ENCODE measurements at places on chromosomes 12 and 14.

- DNase-seq, result no peak
Observed at GRCh38 chr12:24135158-24135850, 185.8 kb upstream of the SOX5 start.

DNA sequence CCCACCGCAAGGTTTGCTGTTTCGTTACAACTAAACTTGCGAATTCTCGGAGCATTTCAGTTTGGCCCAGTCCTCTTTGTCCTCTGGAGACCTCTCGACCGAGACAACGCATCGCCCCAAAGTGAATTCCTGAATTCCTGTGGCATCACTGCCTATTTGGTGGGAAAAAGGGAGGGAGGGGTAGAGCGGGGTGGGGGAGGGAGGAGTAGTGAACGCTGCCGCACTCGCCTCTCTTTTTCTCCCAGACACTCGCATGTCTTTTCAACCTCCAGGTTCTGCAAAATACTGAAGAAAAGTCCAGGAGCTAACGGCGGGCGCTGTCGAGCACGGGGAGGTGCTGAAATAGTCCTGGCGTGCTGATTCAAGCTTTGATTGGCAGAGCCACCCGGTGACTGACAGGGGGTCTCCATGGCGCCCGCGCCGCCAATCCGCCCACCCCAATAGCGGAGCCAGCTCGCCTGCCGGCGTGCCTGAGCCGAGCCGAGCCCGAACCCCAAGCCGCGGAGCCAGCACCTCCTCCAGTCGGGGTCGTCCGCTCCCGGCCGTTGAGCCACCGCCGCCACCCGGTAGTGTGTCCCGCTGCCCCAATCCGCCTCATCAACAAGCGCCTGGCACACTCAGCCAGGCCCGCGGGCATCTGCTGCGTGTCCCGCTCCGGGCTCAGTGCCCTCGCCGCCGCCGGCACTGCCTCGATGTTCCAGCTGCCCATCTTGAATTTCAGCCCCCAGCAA, at the start of gene SIX6:
Gene SIX6 (plus strand): TSS at position 440 of the 731 bp plus-strand sequence. CDS start 253 bp downstream, at position 693.
- no peak for DNase-seq

DNA sequence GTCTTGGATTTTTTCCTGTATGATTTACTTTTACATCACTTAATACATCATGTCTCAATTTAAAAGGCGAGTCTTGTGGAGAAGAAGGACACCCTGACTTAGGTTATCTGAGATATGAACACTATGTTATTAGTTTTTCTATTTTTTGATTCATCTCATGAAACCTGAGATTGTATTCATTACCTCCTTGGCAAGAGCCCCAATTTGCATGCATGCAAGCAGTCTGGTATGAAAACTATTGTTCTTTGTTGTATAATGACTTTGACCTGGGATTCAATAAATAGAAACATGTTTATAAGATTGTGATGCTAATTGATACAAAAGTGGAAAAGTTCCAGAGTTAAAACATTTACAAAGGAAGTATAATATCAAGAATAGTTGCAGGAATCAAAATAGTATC, 576.1 kb downstream of the NOVA1 start:
- no peak for DNase-seq

DNA sequence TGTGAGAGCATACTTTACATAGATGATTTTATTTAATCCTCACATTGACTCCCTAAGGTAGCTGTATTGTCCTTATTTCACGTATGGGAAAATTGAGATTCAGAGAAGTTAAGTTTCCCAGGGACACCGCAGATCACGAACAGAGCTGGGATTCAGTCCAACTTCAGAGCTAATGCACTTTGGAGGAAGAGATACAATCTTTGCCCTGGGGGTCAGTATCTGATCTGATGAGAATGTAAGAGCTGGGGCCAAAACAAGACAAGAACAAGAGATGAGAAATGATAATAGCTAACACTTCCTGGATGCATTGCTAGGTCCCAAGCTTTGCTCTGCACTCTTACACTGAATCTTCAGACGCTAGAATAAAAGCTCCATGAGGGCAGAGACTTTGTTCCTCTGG, 6.0 kb upstream of the CSAD start:
- DNase-seq, result no peak

DNA sequence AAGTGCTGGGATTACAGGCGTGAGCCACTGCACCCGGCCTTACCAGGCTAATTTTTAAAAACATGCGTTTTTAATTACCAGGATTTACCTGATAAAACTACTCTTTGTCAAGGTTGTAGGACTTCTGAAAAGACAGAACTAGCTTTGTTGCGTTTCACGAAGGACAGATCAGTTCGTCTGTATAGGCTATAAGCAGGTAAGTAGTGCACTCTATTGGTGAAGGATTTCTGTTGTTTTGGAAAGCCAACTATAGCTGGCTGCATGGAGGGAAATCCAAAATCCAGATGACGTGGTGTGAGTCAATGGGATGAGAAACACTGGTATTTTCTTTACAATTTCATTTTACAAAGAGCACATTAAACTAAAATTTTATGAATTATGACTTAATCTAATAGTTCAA, 14.6 kb downstream of the GNPNAT1 start:
- DNase-seq, result no peak

- DNase-seq, result no peak
Observed at GRCh38 chr12:93186131-93186530, 191.6 kb upstream of the NUDT4 start.

DNA sequence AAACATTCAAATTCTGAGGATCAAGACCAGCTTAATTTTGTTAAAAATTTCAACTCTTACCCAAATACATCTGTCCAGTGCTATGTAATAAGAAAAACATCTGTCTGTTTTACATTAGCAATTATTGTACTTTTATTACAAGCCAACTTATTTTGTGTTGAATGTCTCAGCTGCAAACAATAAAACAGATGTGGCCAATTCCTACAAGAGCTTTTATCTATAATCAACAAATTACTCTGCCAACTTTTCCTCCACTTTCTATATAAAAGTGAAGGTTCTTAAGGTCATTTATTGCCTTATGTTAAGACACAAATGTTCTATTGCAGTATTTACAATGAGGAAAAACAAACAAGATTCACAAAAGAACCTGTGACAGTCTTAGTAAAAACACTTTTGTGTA, 72.7 kb downstream of the NOVA1 start:
- DNase-seq, result no peak

DNA sequence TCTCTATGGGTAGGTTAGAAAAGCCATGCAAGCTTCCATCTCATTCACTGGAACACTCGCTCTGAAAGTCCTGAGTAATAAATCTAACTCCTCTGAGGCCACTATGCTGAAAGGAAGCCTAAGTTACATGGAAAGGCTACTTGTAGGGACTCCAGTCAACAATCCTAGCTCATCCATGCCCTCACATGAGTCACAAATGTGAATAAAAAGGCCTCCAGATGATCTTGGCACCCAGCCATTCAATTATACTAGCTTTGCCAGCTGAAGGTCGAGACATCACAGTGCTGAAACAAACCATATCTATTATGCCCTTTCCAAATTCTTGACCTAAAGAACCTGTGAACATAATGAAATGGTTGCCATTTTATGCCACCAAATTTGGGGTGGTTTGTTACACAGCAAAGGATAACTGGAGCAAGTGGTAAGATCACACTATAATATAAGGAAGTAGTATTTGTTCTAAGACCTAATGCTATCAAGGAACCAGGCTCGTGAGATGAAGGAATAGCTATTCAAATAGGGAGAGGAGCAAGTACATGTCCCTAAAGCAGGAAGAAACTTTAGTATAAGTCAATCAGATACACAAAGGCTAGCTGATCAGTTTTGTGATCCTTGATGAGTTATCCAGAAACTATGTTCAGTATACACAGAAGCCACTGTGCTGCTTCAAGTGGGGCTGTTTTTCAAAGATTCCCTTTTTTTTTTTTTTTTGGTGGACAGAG, 142.1 kb downstream of the MED13L start:
- peak; percentile 83 for DNase-seq
